Mesothelial cell of epicardium (in vitro differentiated cells): ENCODE measurements at places on chromosomes 5 and 9. TPM values are rescaled to one million over a fixed set of nuclear protein-coding genes. Genes with fewer than 3 reads are reported as not detected.
A peak's percentile ranks its signal among the peaks of the same experiment; 100 is the strongest.

GRCh38 chr5:154793599-154794524 lies 38.7 kb downstream of the LARP1 start:
- DNase-seq, result no peak

- DNase-seq, result no peak
Measured at GRCh38 chr5:11252075-11252474, 491.0 kb upstream of the DAP start.

The OMD gene
- total RNA-seq, result not detected in 3 replicates

- no peak for DNase-seq
Measured at GRCh38 chr9:97484134-97484533, 17.3 kb upstream of the TMOD1 start.

GRCh38 chr9:12640016-12640587 lies 53.1 kb upstream of the TYRP1 start:
- no peak for DNase-seq

The SPARC gene
- 2,843 to 2,896 TPM (median 2,890 TPM) in 3 replicates for total RNA-seq

DNA sequence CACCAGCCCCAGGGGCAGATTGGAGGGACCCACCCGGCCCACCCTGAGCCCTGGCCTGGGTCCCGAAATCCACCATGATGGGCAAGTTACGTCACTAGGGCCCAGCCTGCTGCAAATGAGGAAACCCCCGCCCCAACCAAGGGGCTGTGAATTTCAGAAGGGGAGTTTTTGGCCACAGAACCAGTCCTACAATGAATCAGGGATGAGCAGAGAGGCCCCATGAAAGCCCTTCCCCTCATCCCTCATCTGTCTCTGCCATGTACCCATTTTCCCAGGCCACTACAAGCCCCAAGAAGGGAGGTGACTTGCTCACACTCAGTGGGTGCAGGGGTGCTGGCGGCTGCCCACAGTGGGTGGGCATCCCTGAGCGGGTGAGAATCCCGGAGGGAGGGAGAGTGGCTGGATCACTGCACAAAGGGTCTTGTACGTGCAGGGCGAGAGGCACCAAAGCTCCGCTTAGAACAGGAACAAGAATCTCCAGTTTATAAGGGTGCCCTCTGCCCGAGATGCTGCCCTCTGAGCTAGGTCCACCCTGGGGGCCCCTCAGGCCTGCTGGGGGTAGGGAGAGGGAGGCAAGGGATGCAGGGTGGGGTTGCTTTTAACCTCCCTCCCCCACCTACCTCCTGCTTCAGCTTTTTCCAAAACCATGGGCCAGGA lies 10.4 kb upstream of the TCF7 start:
- DNase-seq, result no peak

DNA sequence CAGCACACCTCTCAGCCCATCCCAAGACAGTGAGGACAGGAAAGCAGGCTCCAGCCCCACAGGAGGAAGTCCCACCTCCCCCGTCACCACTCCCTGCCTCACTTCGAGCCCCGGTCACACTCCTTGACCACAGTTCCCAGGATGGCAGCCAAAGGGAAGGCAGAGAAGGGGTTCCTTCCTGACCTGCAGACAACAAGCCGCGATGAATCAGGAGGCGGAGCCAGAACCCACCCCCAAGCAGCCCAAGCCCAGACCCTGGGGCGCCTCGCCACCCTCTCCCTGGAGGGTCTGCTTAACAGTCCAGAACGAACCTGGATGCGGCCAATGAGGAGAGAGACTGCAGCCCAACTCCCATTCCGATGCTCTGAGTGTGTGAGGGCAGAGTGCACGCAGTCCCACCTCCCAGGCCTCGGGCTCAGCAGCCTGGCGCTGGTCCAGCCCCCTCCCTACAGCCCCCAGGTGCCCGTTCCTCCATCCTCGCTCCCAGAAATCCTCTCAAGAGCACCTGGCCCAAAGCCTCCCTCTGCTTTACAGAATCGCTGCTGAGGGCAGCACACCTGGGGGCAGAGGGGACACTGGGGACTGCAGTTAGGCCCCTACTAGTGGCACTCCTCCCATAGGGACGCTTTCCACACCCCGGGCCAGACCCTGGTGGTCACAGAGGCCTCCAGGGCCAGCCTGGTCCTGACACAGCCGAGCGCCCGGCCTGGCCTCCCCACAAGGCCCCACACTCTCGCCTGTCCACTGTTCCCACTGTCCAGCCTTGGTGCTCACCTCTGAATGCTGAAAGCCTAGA lies 69.6 kb upstream of the LRRTM2 start:
- DNase-seq, result no peak

- no peak for DNase-seq
Measured at GRCh38 chr9:110940951-110941557, 97.2 kb downstream of the LPAR1 start.

DNA sequence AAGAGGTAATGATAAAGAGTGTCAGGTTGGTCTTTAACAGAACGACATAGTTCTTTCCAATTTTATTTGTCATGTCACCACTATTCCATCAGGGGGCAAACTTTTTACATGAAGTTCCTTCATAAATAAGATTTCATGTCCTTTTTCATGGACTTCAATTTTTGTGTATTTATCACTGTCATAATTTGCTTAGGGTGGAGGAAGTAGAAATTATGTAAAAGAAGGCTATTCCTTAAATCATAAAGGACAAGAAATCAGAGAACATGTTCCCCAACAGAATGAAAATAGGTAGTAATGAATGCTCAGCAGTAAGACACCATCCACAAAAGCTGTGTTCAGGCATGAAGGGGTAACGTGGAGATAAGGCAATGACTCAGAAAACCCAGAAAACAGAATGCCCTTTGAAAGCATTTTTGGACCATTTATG lies 72.7 kb downstream of the ZFAND5 start:
- no peak for DNase-seq

DNA sequence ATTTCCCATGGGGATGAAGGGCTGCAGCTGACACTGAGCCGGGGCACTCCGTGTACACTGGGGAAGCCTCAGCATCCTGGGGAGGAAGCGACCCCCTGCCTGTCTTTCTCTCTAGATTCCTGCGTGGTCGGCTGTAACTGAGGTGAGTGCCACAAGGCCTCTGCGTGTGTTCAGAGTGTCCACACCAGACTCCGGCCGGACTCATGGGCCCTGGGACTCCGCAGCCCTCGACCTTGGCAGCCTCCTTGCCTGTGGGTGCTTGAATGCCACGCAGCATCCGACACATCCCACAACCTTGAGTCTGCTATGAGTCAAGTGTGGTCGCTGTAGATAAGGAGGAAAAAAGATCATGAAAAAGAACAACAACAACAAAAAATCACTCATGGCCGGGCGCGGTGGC lies 23.4 kb downstream of the PAEP start:
- no peak for DNase-seq

GRCh38 chr9:137781906-137782585 lies 95.5 kb upstream of the CACNA1B start:
- DNase-seq, result no peak

DNA sequence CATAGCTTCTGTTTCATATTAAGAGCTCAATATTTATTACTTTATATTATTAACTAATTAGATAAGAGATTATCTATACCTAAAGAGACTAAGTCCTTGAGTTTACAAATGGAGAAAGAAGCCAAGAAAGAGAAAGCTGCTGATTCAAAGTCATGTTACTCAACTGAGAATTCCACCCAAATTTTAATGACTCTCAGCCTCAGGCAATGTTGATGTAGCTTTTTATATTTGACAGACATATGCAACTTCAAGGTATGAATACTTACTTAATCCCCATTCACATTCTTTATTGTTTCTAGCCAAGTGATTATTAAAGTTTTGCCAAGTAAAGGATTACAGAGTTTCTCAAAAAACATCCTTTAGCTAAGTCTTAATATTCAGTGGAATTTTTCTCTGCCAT lies 527.5 kb upstream of the NMUR2 start:
- DNase-seq, result no peak

GRCh38 chr5:164002628-164003027 lies 497.2 kb downstream of the MAT2B start:
- no peak for DNase-seq

The ITK gene
- total RNA-seq, result 0.09 TPM in 1 of 3 replicates, not detected in the others

DNA sequence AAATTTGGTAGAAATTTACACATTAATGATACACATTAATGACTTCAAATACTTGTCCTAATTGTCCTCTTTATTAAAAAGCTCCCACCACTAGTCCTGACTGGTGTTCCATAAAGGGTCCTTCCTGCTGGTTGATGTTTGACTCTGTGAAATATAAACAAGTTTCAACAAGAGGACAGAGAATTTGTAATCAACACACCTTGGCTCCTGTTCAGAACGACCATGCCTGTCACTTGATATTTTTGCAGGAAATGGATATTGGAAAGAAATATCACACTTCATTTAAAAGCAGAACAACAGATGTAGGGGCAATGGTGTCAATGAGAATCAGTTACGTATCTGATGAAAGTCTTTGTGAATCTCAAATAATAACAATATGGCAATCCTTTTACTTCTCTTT lies 211.7 kb downstream of the ENC1 start:
- DNase-seq, result no peak

DNA sequence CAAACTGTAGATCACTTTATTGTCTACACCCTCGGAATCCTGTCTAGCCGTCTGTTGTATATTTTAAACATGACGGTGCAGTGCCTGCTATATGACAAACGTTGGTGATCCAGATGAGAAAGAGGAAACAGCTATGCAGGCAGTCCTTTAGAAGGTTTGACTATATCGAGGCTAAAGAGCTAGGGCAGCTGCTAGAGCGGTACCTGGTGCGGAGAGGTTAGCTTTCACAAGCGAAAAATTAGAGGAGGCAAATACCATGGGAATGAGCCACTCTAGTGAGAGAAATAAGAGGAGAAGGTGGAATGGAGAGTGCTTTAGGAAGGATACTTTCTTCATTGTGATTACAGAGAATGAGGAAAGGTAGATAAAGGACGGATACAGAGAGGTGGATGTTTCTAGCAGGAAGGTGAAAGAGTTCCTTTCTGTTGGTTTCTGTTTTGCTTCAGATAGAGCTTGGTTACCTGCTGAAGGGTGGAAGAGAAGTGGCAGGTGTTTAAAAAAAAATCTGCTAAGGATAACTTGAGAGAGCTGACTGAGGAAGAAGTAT lies 959 bp upstream of the FBXL17 start:
- no peak for DNase-seq

- DNase-seq, result no peak
Measured at GRCh38 chr9:124220946-124221451, 36.8 kb upstream of the NEK6 start.

GRCh38 chr5:26881901-26882300 lies 156.5 kb downstream of the CDH9 start:
- DNase-seq, result no peak

The CTSV gene
- total RNA-seq, result 8.3 to 8.9 TPM (median 8.6 TPM) in 3 replicates

DNA sequence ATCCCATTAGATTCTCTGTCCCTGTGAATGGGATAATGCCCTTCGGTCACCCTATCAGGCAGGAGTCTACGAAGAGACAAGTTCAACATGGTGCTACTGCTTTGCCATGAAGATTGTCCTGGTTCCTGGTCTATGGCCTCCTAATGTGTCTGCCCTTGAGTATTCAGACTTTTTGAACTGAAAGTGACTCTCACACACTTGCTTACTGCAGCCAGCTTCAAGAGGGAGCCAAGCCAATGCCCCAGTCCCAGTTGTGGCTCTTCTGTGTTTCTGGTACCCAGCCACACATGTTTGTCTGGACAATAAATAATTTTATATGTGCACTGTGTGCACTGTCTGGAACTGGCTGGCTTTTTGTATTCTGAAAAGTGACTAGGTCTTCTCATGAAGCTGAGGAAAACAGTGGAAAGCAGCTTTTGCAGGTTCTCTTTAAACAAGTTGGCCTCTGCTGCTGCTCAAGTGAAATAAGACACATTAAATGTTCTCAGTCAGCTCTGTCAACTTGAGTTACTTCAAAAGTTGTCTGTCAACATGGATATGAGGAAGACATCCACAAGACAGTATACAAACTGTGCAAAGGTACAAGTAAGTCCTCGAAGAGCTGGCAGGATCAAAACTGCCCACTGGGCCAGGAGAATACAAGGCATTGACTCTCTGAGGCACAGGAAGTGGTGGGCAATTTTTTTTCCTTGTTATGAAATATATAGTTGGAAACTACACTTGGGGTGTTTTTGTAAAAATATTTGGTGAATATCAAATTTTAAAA lies 60.0 kb downstream of the ZNF608 start:
- DNase-seq, result no peak

DNA sequence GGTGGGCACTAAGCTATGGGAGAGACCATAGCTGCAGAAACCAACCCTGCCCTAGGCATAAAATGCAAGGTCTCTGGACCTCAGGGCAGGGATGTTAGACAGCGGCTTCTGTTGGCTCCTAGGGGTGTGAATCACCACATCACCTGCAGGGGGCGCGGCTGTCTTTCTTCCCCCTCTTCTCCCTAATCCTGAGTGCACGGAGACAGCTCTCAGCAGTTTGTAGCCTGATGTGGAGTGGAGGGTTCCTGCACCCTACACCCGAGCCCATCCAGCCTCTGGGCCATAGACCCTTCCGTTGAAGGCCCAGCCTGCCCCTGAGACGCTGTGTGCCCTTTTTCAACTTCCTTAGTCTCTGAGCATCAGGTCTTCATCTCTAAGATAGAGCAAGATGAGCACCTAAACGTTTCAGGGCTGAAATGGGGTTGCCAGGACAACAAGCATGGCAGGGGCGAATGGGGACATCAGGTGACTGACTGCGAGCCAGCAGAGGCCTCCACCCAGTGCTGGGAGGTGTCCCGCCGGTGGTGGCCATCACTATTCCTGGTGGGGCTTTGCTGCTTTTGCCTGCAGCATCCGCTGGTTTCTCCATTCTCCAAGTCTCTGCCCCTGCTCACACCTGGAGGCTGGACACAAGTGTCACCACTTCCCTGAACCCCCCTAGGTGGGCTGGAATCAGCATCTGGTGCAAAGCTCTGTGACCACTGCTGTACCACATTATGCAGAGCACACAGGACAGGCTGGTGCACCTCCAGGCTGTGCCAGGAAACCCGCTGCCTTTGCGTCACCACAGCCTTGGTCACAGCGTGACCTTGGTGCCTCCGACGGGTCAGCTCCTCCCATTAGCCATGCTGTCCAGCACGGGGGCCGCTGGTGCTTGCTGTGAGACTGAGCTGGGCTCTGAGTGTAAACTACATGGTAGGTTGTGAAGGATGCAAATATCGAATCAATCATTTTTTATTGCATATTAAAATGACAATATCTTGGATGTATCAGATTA lies 2.5 kb upstream of the SEC16A start:
- DNase-seq, result peak; percentile 91

GRCh38 chr5:147072622-147073021 lies 162.2 kb upstream of the STK32A start:
- no peak for DNase-seq

GRCh38 chr9:134217431-134218210 lies 53.3 kb upstream of the RNU6ATAC start:
- no peak for DNase-seq

The TIMD4 gene
- total RNA-seq, result not detected in 3 replicates

DNA sequence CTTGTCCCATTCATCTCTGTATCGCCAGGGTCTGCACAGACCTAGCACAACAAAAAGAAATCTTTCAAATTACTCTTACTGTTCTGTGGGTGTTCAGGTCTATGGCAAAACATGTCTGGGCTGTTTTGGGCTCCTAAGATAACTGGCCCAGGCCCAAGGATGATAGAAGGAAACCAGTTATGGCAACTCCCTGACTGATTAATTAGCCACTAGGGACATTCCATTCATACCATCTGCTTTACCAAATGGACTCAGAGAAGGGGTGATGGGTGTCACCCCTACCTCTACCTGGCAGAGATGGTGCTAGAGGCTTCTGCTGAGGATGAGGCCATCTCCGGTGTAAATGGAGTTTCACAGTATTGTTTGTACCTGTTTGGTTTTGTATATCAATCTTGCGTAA lies 1.9 kb downstream of the SLC31A2 start:
- no peak for DNase-seq

The TEX10 gene
- total RNA-seq, result 35.6 to 36.2 TPM (median 36.1 TPM) in 3 replicates

GRCh38 chr9:98135938-98136337 lies 16.9 kb upstream of the TRIM14 start:
- DNase-seq, result no peak
